ENCODE measurements at places on chromosomes 5 and 9.

- peak; percentile 28 for DNase-seq
Observed at GRCh38 chr5:16690243-16690852, 73.6 kb upstream of the RETREG1 start.

DNA sequence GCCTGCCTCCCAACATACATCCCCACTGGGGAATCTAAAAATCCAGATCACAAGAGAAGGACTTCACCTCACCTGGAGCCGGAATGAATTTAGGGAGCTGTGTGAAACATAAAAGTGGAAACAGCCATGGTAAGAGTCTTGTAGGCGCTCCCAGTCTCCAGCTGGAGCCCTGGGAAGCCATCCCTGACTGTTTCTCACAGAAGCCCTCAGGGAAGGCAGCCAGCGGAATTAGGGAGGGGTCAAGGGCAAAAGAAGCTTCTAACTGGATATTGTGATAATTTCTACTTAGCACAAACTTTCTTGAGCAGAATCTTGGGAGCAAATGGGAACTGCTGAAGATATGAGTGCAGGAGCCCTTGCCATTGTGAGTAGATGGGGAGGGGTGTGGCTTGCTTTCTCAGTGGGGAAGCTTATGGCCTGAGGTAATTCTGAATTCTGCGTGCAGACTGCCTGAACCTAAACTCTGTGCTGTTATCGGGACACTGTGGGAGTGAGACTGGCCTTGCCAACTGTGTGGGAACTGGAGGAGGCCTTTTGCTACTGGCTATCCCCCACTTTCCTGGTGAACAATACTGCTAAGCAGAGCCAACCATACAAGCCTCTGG is 174.4 kb upstream of the SMC2 start:
- no peak for DNase-seq

GRCh38 chr5:114316167-114316566 is 45.7 kb upstream of the KCNN2 start:
- no peak for DNase-seq

GRCh38 chr9:121292801-121293241 is 24.9 kb downstream of the GSN start:
- DNase-seq, result no peak

DNA sequence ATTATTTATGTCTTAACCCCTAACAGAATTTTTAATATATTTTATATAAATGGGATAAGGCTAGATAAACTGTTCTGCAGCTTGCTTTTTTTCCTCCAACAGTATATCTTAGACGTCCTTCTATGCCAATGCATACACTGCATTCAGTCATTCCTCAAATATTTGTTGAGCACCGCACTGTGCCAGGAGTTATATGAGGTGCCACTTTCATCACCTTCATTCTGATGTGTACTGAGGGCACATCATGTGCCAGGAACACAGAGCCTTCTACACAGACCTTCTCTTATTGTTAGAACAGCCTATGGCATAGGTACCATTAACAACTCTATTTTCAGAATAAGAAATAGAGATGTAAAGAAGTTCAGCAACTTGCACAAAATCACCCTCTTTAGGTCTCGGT is 570.1 kb downstream of the CDK5RAP2 start:
- DNase-seq, result no peak

- no peak for DNase-seq
Observed at GRCh38 chr5:168317521-168318147, 26.2 kb downstream of the WWC1 start.

All from NCI-H1105 treated with DMSO at 0.1 percent for 48 hours (cell line).